ENCODE measurements at places on chromosomes 4 and X.

DNA sequence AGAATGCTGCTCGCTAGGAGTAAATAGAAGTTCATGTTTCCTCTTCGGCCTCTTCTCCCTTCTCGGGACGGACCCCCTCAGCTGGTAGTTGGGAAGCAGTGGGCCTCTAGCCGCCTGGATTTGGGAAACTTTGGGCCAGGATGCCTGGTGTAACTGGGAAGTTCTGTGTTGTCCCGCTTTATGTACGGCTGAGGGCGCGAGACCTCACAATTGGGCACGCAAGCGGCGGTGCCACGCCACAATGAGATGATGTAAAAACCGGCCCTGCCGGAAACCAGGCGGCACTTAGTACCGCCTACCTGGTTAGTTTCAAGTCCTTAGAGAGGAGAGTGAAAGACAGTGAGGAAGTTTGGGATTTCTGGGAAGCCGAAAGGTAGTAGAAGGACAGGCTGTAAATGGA, at the start of gene CT83:
CT83 (minus strand) TSS at position 155 of the 400 bp plus-strand sequence; CDS start at position 35, 120 bp downstream.
- no peak for DNase-seq

DNA sequence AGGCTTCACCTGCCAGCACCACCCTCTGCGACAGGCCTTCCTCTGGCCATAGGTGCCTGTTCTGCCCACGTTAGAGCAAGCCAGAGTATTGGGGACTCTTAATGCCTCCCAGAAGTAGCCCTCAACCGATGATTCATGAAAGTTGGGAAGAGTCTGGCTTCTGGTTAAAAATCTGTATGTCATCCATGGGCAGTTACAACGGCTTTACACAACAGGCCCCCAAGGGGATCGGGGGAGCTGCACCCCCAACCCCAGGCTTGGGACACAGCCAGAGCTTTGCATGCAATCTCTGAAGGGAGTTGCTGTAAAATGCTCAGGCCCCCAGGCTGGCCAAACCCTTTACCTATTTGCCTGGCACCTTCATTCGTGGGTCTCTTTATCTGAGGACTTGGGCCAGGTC, 5.4 kb upstream of the CYTL1 start:
- DNase-seq = no peak

GRCh38 chr4:155906554-155907247, 3.2 kb downstream of the TDO2 start:
- DNase-seq = peak; percentile 8

DNA sequence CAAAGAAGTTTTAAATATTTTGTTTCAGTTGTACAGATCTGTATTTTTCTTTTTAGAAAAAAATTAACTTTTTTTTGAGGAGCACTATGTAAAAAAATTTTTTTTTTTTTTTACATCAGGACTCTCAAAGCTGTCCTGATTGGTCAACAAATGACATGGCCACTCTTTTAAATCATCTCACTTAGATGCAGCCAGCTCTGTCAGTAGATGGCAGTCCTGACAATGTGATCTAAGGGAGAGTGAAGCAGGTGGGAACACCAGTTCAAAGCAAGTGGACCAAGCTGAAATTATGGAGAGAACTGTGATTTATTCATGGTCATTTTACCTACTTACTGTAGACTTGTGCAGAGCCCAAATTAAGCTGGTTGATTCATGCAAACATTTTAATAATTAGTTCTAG, 174.7 kb upstream of the GPRIN3 start:
- peak; percentile 54 for DNase-seq

DNA sequence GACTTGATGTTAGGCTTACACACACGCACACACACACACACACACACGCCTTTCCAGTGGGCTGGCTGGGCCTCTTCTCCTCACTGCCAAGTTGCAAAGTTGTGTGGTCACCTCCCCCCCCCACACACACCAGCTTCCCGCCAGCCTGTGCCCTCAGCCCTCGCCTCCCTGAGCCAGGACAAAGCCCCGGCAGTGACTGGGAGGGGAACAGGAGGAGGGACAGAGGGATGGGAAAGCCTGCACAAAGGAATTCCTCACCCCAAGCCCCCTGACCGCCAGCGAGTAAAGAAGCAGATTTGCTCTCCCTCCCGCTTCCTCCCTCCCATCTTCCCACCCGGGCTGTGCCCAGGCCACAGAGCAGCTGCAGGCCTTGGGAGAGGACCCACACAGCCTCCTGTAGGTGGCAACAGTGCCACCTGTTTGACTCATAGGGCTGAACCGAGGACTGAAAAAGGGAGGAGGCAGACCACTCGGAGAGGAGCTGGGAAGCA, at the start of gene GDPD2:
GDPD2 (plus strand) TSS at position 464 of the 491 bp plus-strand sequence. CDS start 1,671 bp downstream, outside the sequence.
- peak; percentile 73 for DNase-seq

DNA sequence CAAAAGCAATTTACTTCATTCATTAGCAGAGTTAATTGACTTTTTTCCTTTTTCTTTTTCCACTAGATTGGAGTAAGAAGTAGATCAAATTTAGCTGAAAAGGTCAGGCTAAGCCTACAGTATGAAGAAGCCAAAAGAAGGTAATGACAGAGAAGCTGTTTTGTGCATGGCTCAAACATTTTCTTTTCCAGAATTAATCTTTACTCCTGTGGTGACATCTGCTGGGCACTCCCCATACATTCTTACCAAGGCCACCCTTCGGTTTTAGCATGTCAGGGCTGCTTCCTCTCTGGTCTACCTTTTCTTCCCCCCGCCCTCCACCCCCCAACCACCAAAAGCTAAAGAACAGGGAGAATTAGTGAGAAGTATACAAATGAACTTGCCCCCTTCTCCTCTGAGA, 70.2 kb downstream of the CLDN22 start:
- DNase-seq = peak; percentile 81

GRCh38 chr4:20445933-20446723, 194.4 kb downstream of the SLIT2 start:
- DNase-seq = no peak

DNA sequence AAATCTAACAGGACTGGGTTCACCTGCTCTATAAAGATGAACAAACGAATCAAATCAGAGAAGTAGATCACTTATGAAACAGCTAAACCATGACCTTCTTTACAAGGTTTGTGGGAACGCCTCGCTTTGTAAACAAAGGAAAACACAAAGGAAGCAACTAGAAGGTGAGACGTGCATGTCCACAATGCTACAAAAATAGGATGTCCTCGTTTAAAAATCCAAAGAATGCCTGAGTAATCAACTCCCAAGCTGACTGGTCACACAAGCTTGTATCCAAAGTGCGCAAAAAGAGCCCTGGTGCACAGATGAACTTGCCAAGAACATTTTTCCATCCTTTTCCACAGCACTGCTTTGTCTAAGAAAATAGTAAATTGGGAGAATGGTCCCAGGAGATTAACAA, 6.3 kb upstream of the SH3KBP1 start:
- no peak for DNase-seq

GRCh38 chr4:182562350-182562749, 319.1 kb downstream of the TENM3 start:
- DNase-seq = no peak

- DNase-seq = no peak
These were observed 28.2 kb downstream of the UVSSA start for GRCh38 chr4:1375051-1375721.

DNA sequence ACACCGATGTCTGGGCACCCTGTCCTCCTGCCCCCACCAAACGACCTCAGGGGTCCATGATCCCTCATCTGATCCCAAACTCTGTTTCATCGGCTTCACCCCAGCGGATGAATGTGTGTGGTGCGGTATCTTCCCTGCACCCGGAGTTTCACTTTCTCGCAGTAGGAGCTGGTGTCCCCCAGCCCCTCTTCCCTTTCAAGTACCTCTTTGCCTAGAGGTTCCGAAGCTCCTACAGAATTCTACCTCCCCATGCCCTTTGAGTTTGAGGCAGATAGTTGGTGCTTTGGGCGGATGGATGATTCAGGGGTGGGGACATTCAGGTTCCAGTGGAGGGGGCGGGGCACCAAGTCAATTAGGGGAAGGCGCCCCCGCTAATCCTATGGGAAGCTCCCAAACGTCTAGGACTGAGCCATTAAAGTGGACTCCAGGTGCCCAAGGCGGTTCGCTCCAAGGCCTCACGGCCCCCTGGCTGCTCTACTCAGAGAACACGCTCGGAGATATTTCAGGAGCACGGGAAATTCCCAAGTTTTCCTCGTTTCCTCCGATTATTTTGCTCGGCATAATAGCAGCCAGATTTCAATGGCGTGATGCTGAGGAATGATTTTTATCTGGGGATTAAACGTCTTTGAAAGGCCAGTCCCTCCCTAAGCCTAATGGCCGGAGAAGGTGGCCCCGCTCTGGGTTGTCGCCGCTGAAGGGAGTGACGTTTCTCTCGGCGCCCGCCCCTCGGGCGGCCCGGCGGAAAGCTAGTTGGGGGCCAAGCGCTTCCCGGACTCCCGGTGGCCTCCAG, 1.3 kb downstream of the MSX1 start:
- DNase-seq = peak; percentile 46

DNA sequence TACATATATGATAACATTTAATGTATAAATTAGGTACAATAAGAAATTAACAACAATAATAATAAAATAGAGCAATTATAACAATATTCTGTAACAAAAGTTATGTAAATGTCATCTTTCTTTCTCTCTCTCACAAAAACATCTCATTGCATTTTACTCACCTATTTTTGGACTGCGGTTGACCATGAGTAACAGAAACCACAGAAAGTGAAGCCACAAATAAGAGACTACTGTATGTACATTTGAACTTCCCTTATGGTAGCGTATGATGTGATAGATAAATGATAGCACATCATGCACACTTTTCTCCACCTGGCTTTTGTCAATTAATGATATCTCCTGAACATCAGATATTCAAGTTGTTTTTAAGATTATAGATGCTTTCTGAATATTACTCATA, 80.5 kb downstream of the HNRNPD start:
- DNase-seq = no peak

DNA sequence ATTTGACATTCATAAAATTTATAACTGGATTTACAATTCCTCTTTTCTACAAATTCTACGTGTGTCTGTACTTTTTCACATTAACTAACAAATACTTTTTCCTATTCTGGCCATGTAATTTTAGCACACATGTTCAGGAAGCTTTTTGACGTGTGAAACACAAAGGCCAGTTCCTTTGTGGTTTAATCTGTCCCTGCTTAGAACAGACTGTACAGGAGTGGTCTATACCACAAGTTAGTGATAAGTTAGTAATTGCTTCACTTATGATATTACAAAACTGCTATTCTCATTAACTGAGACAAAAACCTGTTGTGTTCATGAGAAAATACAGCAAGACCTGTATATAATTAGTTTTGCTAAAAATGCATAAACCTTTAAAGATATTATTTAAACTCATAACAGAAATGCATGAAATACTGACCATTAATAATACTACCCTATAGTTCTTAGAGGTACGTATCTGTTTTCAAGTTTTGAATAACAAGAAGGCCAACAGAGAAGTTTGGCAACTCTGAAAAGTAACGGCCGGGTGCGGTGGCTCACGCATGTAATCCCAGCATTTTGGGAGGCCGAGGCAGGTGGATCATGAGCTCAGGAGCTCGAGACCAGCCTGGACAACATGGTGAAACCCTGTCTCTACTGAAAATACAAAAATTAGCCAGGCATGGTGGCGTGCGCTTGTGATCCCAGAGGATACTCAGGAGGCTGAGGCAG, 13.7 kb upstream of the AREG start:
- DNase-seq = no peak

DNA sequence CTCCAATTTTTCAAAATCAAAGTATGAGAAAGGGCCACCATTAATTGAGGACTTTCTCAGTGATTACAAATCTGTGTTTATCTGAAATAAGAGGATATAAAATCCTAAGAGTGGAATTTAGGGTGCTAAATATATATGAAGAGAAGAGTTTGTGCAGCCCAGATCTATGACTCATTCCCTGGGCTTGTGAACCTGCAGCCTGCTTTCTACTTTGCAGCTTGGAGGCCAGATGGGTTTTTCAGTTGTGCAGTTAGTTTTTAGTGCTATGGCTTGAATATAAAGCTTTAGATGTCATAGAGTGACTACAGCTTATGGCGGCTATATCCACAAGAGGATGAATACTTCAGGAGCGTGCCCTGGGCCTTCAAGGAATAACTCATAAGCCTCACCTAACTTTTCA, 1391.1 kb downstream of the FSTL5 start:
- DNase-seq = no peak
